T-helper 2 cell (primary cell): ENCODE measurements at places on chromosomes 16 and 17.
A peak's percentile ranks its signal among the peaks of the same experiment; 100 is the strongest.

DNA sequence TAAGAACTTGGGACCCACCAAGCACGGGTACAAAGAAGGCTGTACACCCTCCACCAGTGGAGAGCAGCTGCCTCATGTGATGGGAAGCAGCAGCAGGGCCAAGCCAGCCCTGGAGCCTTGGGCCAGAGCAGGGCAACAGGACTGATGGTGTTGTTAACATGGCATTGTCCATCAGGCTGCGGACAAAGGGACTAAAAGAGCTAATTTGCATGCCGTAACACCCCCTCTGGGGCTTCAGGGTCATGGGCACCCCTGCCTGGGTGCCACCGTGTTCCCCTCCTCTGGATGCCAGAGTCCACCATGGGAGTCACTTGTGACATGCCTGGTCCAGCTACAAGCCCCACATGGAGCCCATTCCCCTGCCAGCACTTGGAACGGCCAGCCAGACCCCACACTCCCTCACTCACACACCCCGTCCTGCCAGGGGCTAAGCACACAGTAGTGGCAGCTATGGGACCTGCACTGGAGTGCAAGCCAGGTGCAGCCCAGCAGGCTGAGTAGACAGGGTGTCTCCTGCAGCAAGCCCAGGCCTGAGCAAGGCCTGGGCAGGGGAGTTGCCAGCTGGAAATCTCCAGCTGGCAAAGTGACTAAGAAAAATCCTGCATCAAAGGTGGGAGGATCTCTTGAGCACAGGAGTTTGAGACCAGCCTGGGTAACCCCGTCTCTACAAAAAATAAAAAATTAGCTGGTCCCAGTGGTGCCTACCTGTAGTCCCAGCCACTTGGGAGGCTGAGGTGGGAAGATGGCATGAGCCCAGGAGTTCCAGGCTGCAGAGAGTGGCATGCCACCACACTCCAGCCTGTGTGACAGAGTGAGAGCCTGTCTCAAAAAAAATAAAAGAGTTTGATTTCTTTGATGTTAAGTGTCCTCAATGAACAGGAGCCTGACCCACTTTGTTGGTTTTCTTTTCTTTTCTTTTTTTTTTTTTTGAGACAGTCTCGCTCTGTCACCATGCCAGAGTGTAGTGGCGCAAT is 33.7 kb downstream of the NOL11 start:
- no peak for DNase-seq

DNA sequence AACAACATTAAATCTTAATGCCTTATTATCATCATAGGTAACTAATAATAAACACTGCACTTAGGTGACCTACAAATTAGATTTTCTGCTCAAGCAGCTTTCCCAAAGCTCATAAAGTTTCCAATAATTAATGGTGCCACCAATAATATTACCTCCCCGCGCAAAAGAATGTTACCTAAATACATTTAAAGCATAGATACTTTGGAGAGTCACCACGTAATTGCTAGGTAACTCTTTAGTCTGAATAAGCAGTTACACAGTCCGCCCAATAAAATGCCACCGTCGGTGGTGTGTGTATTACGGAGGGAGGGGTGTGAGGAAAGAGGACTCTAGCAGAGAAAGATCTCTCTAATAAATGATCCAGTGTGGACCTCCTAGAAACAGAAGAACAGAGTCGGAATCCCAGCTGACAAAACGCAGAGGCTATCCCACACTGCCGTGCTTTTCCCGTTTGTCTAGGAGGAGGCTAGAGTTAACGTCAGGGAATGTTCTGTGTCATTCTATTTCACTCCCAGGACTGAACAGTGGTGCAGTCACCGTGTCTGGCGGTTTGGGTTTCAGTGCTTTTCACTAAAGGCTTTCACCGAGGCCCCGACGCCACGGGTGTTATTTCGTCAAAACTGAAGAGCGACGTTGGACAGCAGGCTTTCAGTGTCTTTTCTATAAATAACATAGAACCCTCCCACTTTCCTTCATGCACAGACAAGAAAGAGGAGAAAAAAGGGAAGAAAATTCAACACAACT is 630 bp downstream of the RNFT1 start:
- DNase-seq, result no peak

- no peak for DNase-seq
These were observed 29.5 kb upstream of the DNAI2 start for GRCh38 chr17:74244548-74244947.

- DNase-seq, result no peak
These were observed 129.6 kb downstream of the MRM1 start for GRCh38 chr17:36730857-36731490.

DNA sequence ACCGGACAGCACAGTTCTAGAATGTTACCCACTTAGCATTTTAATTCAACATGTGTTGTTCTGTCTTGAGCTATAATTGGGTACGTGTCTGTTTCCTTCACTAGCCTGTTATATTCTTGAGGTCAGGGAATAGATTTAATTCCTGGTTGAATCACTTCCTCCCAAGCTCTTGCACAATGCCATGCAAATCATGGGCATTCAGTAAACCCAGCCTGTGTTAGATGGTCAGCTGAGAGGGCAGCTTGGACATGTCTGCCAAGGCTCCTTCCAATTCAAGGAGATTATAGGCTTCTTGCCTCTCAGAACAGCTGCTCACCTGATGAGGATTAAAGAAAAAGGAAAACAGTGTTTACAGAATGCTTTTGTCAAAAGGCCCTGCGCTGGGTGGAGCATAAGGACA is 12.6 kb downstream of the C1QTNF1 start:
- no peak for DNase-seq

DNA sequence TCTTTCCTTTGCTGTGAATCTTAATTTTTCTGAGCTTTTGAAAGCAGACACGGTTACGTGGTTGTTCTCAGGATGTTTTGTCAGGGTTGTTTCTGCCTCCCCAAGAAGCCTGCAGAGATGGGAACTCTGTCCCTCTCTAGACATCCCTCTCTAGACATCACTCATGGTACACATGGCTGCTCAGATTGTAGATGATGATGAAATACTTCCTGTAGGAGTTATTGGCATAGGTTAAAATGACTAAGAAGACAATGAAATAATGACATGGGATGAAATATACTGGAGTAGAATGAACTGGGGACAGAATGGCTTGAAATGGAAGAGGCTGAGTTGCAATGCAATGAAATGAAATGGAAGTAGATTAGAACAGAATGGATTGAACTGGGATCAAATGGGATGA is 253.4 kb downstream of the SHISA9 start:
- DNase-seq, result no peak

DNA sequence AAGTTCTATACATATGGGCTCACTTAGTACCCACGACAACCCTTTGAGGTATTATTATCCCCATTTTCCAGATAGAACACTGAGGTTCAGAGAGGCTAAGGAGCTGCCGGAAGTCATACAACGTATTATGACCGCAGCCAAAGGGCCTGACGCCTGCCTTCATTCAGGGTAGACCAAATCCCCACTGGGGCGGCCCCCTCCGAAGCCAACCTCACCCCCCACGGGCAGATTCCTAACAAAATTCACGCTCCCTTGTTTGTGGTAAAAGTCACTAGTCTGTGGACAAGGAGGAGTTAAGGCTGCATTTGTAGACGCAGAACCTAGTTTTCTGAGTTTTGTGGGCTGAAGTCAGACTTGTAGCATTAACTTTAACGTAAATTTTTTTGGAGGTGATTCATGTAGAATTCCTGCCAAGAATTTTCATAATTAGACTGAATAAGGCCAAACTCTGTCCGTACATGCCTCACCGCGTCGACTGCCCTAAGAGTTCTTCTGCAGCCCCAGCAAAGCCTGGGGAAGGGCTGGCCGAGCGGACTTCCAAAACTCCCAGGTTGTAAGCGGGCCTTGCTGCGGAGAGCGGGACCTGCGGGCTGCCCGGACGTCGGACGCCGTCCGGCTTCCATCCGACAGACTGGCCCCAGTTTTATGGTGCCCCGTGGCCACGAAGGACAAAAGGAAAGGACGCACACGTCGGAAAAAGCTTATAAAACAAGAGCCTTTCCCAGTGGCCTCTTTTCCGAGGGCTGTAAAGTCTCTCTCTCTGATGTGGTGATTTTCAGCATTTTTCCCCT is 75.7 kb downstream of the NXN start:
- no peak for DNase-seq

GRCh38 chr17:55582897-55583296 is 71.6 kb upstream of the SMIM36 start:
- no peak for DNase-seq

GRCh38 chr16:68806422-68806821 is 36.9 kb upstream of the TANGO6 start:
- no peak for DNase-seq

DNA sequence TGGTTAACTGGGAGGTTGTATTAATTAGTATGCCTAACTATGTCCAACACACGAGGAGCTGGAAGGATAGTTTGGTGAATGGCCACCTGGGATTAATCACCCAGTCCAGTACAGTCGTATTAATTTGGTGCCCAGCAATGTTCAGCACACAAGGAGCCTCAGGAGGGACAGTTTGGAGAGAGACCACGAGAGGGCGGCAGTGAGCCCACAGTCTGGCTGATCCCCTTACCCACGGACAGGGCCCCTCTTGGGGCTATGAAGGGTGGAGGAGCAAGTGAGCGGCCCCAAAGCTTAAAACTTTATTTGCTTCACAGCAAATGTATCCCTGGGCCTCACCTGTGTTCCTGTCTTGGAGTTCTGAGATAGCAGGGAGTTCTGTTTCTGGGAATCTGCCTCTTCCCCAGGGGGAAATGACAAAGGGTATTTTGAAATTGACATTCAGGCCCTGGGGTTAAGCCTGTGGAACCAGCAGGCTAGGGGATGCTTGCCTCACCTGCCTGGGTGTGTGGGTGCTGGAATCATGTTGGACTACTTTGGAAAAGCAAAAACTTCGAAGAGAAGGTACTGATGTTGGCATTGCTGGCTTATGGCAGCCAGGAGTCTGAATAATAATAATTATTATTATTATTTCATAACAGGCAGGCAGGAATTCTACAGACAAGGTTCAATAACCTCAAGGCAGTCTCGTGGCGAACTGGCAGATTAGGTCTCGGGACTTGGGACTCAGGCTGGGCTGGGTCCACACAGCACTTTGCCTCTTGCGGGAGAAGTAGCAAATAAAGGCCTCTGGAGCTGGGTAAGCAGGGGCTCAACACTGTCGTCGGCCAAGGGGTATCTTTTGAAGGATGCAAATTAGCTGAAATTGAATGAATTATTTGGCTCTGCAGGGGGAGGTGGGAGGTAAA is 227.6 kb upstream of the ASIC2 start:
- peak; percentile 12 for DNase-seq

DNA sequence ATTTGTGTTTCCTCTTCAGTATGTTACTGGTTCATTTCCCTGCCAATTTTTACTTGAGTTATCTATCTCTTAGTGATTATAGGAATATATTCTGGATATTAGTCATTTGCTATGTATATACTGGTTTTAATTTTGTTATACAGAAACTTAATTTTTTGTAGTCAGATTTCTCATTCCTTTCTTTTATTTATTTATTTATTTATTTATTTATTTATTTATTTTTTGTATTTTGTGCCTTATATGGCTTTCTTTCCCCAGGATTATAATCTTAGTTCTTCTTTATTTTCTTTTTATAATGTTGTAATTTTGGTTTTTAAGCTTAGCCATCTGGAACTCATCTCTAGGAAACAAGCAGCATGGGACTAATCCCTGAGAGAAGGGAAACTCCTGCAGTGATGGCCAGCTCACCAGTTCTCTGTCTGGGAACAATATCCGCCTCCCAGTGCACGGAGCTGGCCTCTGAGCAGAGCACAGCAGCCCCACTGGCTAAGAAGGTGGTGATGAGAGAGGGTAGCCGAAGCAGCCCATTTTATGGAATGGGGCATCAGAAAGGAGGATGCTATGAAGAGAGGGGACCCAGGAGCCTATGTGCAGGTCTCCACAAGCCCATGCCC is 54.5 kb upstream of the ADORA2B start:
- no peak for DNase-seq

GRCh38 chr16:76487411-76488064 is 210.3 kb downstream of the CNTNAP4 start:
- no peak for DNase-seq

GRCh38 chr16:64074706-64075105 is 1047.2 kb downstream of the CDH11 start:
- DNase-seq, result no peak

GRCh38 chr17:63132459-63132911 is 166.4 kb downstream of the TANC2 start:
- no peak for DNase-seq

- DNase-seq, result no peak
These were observed 41.4 kb downstream of the FOXK2 start for GRCh38 chr17:82560802-82561428.

DNA sequence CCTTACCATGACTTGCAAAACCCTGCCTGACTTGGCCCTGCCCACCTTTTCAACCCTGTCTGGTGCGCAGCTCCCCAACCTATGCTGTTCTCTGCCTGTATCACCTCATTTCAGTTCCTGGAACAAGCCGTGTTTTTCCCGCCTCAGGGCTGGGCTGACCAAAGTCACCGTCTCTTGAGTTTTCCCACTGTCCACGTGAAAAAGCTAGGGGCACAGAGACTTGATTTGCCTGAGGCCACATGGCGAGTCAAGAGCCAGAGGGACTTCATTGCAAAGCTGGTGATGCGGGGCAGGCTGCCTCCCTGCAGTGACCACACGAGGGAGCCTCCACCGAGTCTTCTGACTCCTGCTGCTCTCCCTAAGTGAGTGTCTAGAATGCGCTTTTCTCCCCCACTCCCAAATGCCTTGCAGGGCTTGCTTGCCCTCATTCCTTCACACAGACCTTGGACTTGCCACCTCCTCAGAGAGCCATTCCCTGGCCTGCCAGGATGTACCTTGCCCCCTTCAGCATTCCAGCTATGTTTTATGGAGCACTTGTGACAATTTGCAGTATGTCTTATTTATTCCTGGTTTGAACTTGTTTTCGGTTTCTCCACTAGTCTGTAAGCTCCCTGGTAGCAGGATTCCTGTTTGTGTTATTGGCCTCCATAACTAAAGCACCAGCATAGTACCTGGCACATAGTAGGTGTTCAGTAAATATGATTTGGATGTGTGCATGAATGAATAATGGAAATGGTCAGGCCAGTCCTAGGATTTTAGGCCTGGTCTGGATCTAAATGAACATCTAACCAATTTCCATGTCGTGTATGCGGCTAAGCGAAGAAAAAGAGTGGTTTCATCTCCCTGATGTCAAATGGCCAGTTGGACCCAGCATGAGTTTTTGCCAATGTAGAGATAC is 252.3 kb downstream of the SNX29 start:
- DNase-seq, result no peak

- no peak for DNase-seq
These were observed 297.0 kb downstream of the MAP2K6 start for GRCh38 chr17:69711541-69711940.
